ENCODE measurements at places on chromosomes 7 and 10. TPM values are rescaled to one million over a fixed set of nuclear protein-coding genes. Genes with fewer than 3 reads are reported as not detected.

The LBX1 gene
- polyA plus RNA-seq: not detected

The DNAJC2 gene
- 8.8 TPM for polyA plus RNA-seq

The TWIST1 gene
- polyA plus RNA-seq: not detected

The RGR gene
- not detected for polyA plus RNA-seq

The CALHM1 gene
- polyA plus RNA-seq: not detected

The AFAP1L2 gene
- polyA plus RNA-seq: 0.01 TPM

The RPEL1 gene
- not detected for polyA plus RNA-seq

The CYP26A1 gene
- not detected for polyA plus RNA-seq

The MGMT gene
- polyA plus RNA-seq: 17.5 TPM

The TMEM184A gene
- not detected for polyA plus RNA-seq

The ABCB1 gene
- 0.24 TPM for polyA plus RNA-seq

The NRCAM gene
- not detected for polyA plus RNA-seq

The C10orf67 gene
- not detected for polyA plus RNA-seq

The GRID2IP gene
- polyA plus RNA-seq: not detected

The NUTM2E gene
- 0.20 TPM for polyA plus RNA-seq

The TCAF2 gene
- 0.97 TPM for polyA plus RNA-seq

The ELFN1 gene
- not detected for polyA plus RNA-seq

The SMO gene
- polyA plus RNA-seq: not detected

The CALN1 gene
- not detected for polyA plus RNA-seq

The NACAD gene
- 0.04 TPM for polyA plus RNA-seq

The CEP55 gene
- polyA plus RNA-seq: 0.26 TPM

The CFAP43 gene
- polyA plus RNA-seq: 0.06 TPM

The MOGAT3 gene
- polyA plus RNA-seq: not detected

The FOXI2 gene
- not detected for polyA plus RNA-seq

The CNNM1 gene
- polyA plus RNA-seq: not detected

The HOXA2 gene
- polyA plus RNA-seq: not detected

The LIPN gene
- 12.9 TPM for polyA plus RNA-seq

The ZNF655 gene
- 62.2 TPM for polyA plus RNA-seq

The CPA2 gene
- not detected for polyA plus RNA-seq

The IL2RA gene
- not detected for polyA plus RNA-seq

The AKR1D1 gene
- polyA plus RNA-seq: not detected

The HTR7 gene
- polyA plus RNA-seq: 1.6 TPM

The OR6V1 gene
- not detected for polyA plus RNA-seq

The GHRHR gene
- polyA plus RNA-seq: not detected

The SLC26A4 gene
- polyA plus RNA-seq: 0.12 TPM

The CYP2C8 gene
- polyA plus RNA-seq: not detected

The TRIM24 gene
- 3.5 TPM for polyA plus RNA-seq

The ZNF804B gene
- polyA plus RNA-seq: not detected

The NPSR1 gene
- polyA plus RNA-seq: not detected

The FAS gene
- 12.6 TPM for polyA plus RNA-seq

The ASZ1 gene
- polyA plus RNA-seq: not detected

The CHN2 gene
- polyA plus RNA-seq: 26.6 TPM

The IKZF5 gene
- polyA plus RNA-seq: 9.8 TPM

The ASAH2 gene
- not detected for polyA plus RNA-seq

The PKD2L1 gene
- polyA plus RNA-seq: 0.09 TPM

The CAV1 gene
- not detected for polyA plus RNA-seq

The C1QL3 gene
- not detected for polyA plus RNA-seq

The LEP gene
- polyA plus RNA-seq: 0.12 TPM

The NRG3 gene
- polyA plus RNA-seq: not detected

The ZNF425 gene
- 0.17 TPM for polyA plus RNA-seq

The OR2A42 gene
- polyA plus RNA-seq: not detected

The IFT22 gene
- 1.5 TPM for polyA plus RNA-seq

The CPEB3 gene
- 2.1 TPM for polyA plus RNA-seq

The FBXL15 gene
- 16.0 TPM for polyA plus RNA-seq

The TAS2R5 gene
- polyA plus RNA-seq: 1.5 TPM

The C7orf33 gene
- not detected for polyA plus RNA-seq

The GIMAP1 gene
- polyA plus RNA-seq: 11.4 TPM
